CD4-positive, alpha-beta T cell treated with Interferon alpha-2 for 1 hour (primary cell): ENCODE measurements at places on chromosomes 16 and 17.

DNA sequence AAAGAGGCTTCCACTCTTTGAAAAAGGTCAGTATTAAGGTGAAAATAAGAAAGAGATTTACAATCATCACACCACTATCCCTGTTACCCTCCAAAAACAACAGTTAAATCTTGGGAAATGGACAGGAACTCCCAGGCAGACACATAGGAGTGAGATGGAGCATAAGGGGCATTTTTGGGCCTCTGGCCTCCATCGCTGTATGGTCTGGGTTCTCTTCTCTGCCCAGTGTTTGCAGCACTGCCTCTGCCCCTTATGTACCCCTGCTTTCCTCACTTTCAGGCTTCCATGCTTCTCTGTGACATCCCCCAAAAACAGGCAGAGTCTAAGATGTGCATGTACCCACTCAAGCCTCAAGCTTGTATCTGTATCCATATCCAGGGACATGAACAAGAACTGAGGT, 630 bp upstream of the HOXB2 start:
- no peak for DNase-seq

GRCh38 chr17:18184143-18185031, 759 bp downstream of the ALKBH5 start:
- DNase-seq, result peak; percentile 77

DNA sequence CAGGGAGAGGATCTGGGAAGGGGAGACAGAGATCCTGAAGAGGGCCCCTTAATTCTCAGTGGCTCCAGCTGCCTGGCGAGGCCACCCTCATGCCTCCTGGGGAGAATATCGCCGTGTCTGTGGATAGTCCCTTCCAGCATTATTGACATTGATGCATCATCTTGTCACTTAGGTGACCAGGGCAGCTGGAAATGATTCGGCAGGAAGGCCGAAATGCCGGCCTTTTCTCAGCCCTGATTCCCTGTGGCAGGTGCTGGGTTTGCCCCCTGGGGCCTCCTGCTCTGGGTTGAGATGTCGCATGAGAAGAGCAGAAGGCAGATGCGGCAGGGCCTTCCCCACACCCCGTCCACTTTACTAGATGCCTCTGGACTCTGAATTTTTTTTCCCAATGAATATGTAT, 89.5 kb downstream of the RAP1GAP2 start:
- no peak for DNase-seq

GRCh38 chr16:69939821-69940585, 11.1 kb upstream of the CLEC18A start:
- DNase-seq, result no peak

DNA sequence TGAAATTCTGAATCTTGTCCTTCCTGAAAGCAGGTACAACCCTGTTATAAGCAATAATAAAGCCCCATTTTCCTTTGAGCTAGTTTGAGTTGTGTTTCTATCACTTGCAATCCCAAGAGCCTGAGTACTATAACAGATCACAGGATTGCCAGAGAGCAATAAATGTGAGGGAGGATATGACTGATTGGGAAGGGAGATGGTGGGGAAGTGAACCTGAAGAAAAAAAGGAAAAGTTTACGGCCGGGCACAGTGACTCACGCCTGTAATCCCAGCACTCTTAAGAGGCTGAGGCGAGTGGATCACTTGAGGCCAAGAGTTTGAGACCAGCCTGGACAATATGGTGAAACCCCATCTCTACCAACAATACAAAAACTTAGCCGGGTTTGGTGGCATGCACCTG, 80.4 kb downstream of the COX10 start:
- DNase-seq, result no peak

DNA sequence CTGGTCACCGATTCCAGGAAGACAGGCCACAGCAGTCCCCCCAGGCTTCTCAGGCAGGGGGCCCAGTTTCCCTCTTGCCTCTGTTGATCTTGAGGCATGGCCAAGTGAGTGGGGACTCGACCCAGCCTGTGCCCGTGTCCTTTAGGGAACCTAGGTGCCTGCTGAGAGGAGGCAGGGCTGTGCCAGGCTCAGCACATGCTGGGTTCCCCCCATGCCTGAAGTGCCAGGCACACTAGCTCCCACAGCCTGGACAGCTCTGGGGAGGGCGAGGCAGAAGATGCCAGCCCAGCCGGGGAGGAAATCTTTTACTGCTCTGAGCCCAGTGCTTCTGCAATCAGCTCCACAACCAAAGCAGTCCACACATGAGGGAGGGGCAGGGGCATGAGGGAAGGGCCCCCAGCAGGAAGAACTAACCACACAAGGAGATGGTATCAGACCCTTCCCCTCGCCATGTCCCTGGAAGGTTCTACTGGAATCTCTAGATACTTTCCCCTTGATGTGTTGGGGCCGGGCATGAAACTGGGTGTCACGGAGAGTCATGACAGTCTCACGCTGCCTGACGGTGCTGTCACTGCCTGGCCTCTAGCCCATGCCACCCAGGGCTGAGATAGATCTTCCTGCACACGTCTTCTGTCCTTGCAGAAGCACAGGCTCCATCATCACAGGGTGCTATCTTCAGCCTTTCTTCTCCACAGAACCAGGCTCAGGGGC, 25.5 kb downstream of the MYO18A start:
- DNase-seq, result no peak

- DNase-seq, result peak; percentile 21
These were observed 670 bp downstream of the TNFSF12 start for GRCh38 chr17:7549401-7550055.

DNA sequence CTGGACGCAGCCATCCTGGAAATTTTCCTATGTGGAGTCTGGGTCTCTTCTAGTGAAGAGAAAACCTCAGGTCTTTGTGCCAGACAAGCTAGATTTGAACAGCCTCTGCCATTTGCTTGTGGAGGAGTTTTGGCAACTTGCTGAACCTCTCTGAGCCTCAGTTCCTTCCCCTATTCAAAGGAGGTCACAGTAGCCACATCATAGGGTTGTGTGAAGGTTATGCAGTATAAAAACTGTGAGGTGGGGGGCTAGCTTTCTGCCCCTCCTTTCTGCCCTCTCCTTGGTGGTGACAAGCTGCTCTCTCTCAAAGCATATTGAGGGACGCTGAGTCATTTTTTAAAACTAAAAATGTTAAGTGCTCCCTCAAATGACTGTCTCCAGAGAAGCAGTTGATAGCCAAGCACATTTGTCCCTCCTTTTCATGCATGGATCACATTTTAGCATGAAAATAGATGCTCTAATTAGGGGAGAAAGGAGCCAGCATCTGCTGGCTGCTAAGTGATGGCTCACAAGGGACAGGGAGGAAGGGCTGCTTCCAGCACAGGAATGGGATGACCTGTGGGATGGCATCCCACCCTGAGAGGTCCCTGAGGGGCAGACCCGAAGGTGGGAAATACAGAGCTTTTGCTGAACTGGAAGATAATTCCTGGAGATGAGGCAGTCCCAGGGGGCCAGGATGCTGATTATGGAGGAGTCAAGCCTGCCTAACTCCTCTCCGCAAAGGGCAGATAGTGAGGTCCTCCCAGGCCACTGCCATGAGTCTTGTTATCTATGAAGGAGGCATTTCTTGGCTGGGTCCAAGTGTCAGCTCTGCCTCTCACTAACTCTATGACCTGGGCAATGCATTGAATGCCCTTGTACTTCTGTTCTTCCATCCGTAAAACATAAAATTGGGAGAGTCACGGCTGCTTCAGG, 218.8 kb downstream of the RAB11FIP4 start:
- DNase-seq, result no peak

DNA sequence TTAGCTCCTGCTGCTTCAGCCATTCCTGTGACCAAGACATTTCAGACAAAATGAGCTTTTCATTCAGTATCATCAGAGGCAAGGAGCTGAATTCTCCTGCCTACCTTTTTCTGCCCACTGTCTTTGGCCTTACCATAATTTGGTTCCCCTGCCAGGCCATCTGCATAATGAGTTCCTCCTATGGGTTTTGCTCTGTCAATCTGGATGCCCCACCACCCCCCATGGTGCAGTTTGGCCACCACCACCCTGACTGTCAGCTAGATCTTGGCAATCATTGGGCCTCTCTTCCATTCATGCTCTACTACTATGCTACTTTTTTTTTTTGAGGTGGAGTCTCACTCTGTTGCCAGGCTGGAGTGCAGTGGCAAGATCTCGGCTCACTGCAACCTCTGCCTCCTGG, 169.2 kb upstream of the ZKSCAN2 start:
- no peak for DNase-seq

DNA sequence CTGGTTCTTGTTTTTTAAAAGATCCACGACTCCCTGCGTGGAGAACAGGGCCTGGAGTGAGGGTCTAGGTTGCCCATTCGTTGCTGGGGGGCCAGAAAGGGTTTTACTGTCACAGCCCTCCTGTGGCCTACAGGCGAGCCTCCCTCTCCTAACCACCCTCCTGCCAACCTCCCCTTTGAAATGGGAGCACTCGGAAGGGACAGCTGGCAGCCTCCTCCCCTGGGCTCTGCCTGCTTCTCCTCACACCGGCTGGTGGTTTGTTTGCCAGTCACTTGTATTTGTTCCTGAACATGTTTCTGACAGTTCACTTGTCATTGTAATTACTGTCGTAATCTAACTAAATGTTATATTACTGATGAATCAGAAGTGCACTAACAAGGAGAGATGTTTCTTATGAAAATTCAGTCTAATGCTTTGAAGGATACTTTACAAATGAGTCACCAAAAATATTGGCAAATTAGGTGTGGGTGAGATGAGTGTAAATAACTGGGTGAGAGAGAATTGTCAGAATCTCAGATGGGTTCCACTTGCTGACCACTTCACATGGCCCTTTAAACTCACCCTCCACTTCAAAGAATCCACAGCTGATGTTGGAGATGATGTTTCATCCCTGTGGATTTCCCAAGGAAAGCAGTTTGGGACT, 2.7 kb upstream of the SPPL2C start:
- DNase-seq, result no peak

DNA sequence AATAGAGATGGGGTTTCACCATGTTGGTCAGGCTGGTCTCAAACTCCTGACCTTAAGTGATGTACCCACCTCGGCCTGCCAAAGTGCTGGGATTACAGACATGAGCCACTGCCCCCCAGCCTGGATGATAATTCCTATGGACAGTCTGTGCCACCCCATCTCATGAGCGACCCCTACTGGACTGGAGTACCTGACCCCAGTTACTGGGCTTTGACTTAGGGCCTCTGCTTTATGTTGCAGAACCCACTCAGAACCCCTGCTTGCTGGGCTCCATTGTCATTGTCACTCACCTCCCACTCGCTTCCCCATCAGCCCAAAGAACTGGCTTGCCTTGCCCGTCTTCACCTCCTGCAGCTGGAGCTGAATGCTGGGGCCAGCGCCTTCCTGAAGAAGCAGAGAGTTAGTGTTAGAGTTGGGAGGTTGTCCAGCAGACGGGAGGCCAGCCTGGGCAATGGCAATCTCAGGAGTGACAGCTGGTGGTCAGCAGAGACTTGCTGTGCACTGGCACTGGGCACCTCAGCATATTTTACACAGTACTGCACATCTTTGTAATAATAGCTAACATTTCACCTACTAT, 4.0 kb downstream of the TAC4 start:
- DNase-seq, result peak; percentile 45

GRCh38 chr16:18958621-18959029, 25.1 kb upstream of the TMC7 start:
- DNase-seq, result no peak

DNA sequence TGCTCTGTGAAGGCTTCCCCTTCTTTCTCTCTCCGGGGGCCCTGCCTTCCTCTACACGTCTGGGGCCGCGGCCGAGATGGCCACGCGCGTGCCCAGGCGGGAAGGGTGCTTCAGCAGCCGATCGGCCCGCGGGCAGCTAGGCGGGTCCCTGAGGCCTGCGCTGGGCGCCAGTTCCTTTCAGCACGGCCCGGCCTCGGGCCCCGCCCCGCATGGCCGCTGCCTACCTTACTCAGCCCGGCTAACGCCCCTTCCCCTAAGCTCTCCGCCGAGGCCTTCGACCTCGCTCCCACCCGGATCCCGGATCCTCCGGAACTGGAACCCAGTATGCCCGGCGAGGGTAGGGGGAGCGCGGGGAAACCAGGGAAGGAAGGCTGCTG, 335 bp downstream of the TMEM11 start:
- no peak for DNase-seq

GRCh38 chr16:57883953-57884654, 81.8 kb upstream of the KIFC3 start:
- DNase-seq, result no peak
